Thoracic aorta (tissue), 2 donors: ENCODE measurements at places on chromosomes 12 and 14. TPM values are rescaled to one million over a fixed set of nuclear protein-coding genes. Genes with fewer than 3 reads are reported as not detected.

GRCh38 chr14:32666308-32666707 is 272.4 kb upstream of the NPAS3 start:
- no peaks in the 10 kb centered on the region for H3K27me3 ChIP-seq
- H3K4me3 ChIP-seq = no peak overlapping the region
- DNase-seq = no peak
- no peaks in the 10 kb centered on the region for H3K36me3 ChIP-seq
- H3K4me1 ChIP-seq = peaks cover 3% of the 10 kb centered on the region

The FAIM2 gene
- 2.8 TPM for total RNA-seq

The TAS2R13 gene
- total RNA-seq = 7.3 TPM

The EEF1AKMT3 gene
- 9.7 TPM for total RNA-seq

DNA sequence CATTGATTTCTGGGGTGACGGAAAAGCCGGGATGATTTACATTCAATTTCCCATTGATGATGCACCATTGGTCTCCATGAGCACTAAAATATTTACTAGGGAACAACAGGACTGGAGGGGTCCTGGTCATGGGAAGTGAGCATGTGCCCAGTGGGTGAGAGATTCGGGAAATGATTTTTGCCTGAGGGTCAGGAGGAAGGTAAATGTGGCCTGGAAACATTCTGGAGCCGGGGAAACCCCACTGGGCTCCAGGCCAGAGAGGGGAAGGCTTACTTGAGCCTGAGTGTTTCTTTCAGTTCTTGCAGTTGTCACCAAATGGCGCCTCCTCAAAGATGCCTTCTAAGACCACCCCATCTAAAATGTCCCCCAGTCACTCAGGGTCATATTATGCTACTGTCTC is 532.3 kb upstream of the TBX3 start:
- DNase-seq = no peak
- no peaks in the 10 kb centered on the region for H3K36me3 ChIP-seq
- no peaks in the 10 kb centered on the region for H3K27me3 ChIP-seq
- H3K27ac ChIP-seq = no peak overlapping the region
- peaks cover 11% of the 10 kb centered on the region for H3K4me1 ChIP-seq

GRCh38 chr12:16613199-16613598 is 7.2 kb upstream of the LMO3 start:
- H3K4me1 ChIP-seq = no peaks in the 10 kb centered on the region
- DNase-seq = no peak
- H3K27ac ChIP-seq = peak overlapping the region; percentile 85
- no peaks in the 10 kb centered on the region for H3K27me3 ChIP-seq
- no peaks in the 10 kb centered on the region for H3K36me3 ChIP-seq
- H3K4me3 ChIP-seq = peak overlapping the region; percentile 79

GRCh38 chr14:53957739-53958138 is 1.1 kb upstream of the BMP4 start:
- no peak overlapping the region for H3K4me3 ChIP-seq
- H3K4me1 ChIP-seq = peaks cover 4% of the 10 kb centered on the region
- DNase-seq = no peak
- H3K27me3 ChIP-seq = no peaks in the 10 kb centered on the region

DNA sequence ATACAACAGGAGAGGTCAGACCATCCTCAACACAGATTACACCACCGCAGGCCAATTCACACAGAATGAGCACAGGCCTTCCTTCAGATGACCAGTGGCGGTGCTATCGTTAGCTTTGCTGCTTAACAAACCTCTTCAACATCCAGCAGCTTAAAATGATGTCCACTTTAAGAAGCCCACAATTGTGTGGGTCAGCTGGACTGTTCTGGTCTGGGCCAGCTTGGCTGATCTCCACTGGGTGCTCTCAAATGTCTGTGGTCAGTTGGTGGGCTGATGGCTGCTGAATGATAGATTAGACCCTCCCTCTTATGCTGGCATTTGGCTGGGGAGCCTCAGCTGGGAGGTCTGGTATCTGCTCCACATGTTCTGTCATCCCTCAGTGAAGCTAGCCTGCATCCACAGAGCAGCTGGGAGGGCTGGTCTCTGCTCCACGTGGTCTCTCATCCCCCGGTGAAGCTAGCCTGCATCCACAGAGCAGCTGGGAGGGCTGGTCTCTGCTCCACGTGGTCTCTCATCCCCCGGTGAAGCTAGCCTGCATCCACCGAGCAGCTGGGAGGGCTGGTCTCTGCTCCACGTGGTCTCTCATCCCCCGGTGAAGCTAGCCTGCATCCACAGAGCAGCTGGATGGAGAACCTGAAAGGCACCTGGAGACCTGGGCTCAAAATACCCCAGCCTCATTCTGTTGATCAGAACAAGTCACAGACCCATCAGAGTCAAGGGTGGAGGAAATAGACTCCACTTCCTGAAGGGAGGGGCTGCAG is 203.6 kb upstream of the DIO3 start:
- no peaks in the 10 kb centered on the region for H3K4me1 ChIP-seq
- no peaks in the 10 kb centered on the region for H3K27me3 ChIP-seq
- DNase-seq = no peak
- no peak overlapping the region for H3K4me3 ChIP-seq

- no peak overlapping the region for H3K4me3 ChIP-seq
- no peaks in the 10 kb centered on the region for H3K27me3 ChIP-seq
- peaks cover 39% of the 10 kb centered on the region for H3K36me3 ChIP-seq
Observed at GRCh38 chr14:95091581-95091980, 65.7 kb downstream of the DICER1 start.

DNA sequence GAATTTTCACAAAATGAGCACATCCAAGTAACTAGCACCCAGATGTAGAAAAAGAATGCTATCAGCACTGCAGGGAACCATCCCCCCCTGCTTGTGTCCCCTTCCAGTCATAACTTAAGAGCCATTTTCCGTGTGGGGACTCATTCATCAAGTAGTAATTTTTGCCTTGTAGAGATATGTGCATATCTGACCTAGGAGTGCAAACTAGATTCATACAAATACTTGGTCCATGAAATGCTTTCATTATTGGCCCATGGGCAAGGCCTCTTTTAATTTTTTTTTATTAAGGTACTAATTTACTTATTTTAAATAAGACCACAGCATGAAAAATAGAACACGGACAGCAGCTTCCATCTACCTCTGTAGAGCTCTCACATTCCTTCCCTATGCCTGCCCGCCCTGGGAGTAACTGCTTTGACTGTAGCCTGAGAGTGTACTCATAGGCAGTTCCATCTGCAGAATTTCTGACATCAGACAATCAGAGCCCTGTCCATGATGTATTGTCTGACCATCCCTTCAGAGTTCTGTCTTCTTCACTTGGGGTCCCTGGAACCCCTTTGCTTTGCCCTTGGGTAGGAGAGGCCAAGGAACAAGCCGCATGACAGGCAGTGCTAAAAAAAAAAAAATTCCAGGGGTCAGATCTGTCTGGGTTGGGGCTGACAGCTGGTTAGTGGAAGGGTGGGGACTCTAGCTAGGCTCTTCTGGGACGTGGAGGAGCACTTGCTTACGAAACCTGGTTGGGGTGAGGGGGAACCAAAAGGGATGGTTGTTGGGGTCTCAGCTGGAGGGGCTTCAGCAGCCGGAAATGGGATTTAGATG is 131.7 kb downstream of the C12orf75 start:
- H3K27me3 ChIP-seq = no peaks in the 10 kb centered on the region
- no peaks in the 10 kb centered on the region for H3K36me3 ChIP-seq
- no peak overlapping the region for H3K27ac ChIP-seq
- peaks cover 16% of the 10 kb centered on the region for H3K4me1 ChIP-seq
- no peak for DNase-seq

The CABP1 gene
- 1.4 TPM for total RNA-seq

- peaks cover 23% of the 10 kb centered on the region for H3K36me3 ChIP-seq
- no peaks in the 10 kb centered on the region for H3K4me1 ChIP-seq
- no peak for DNase-seq
- H3K4me3 ChIP-seq = no peak overlapping the region
- no peaks in the 10 kb centered on the region for H3K27me3 ChIP-seq
- H3K27ac ChIP-seq = no peak overlapping the region
Observed at GRCh38 chr14:64000749-64001148, 147.9 kb downstream of the SYNE2 start.

DNA sequence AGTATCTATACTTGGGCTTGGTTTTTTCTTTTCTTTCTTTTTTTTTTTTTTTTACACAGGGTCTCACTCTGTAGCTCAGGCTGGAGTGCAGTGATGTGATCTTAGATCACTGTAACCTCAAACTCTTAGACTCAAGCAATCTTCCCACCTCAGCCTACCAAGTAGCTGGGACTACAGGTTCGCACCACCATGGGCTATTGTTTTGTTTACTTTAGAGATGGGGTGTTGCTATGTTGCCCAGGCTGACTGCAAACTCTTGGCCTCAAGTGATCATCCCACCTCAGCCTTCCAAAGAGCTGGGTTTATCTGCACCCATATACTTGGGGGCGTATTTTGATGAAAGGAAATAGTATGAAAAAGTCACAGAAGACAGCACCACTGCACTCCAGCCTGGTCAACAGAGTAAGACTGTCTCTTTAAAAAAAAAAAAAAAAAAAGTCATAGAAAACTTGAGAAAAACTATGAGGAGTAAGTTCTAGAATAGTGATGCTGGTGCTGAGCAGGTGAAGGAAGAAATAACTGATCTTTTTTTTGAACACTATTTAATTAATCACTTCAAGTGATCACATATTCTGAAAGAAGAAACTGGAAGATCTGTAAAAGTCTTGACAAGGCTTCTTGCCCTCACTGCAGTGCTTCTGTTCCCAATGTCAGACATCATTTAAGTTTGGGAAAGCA is 53.8 kb upstream of the NPFF start:
- no peak for DNase-seq
- no peaks in the 10 kb centered on the region for H3K27me3 ChIP-seq
- H3K36me3 ChIP-seq = no peaks in the 10 kb centered on the region
- H3K27ac ChIP-seq = peak overlapping the region; percentile 78
- peaks cover 87% of the 10 kb centered on the region for H3K4me1 ChIP-seq
